Kidney capillary endothelial cell (primary cell): ENCODE measurements at places on chromosomes 6 and 20.
A peak's percentile ranks its signal among the peaks of the same experiment; 100 is the strongest.

DNA sequence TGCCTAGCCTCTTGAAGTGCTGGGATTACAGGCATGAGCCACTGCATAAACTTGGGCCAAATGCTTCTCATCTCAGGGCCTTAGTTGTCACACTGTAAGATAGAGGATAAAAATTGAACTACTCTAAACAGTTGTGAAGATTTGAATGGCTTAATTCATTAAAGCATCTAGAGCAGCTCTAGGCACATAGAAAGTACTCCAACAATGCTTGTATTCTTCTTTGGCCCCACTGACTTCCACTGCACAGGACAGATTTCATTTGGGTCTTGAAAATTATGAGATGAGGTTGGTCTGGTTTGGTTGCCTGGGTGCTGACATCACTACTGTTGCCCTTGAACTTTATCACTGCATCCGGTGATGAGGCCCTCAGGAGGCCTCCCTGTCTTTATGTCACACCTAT lies 10.0 kb upstream of the HBS1L start:
- DNase-seq: no peak

- peak; percentile 91 for DNase-seq
These were observed 59.2 kb downstream of the TRAM2 start for GRCh38 chr6:52517502-52518278.

- DNase-seq: peak; percentile 100
These were observed 10.9 kb upstream of the LPIN3 start for GRCh38 chr20:41329435-41330342.

DNA sequence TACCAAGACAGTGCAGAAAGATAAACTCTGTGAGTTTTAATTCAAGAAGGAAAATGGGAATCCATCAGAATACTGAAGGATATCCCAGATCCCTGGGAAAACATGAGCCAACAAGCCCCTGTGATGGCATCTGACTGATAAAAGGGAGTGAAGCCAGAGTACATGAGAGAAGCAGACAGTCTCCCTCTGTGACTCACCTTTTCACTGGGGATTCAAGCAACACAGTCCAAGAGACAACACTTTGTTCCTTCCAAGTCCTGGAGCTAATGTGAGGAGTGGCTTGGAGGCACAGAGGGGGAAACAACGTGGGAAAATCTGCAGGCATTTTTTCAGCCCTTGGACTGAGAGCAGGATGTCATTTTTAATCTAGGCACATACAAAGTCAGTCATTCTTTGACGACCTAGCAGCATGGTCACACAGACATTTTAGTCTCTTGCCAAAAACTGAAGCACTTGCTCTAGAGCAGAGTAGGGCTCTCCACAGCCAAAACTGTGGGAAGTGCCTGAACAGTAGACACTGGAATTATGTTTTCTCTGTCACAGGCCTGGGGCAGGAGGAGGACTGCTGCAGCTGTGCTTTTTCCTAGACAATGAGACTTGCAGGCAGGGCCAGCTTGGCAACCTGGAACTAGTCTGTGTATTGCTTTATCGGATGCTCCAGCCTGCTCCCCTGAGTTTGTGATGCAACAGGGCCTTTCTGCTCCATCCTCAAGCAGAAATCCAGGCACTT lies 465.0 kb upstream of the GJE1 start:
- no peak for DNase-seq

- DNase-seq: no peak
These were observed 159.6 kb upstream of the FLRT3 start for GRCh38 chr20:14497004-14497403.

- peak; percentile 88 for DNase-seq
These were observed 104.9 kb downstream of the OGFRL1 start for GRCh38 chr6:71393471-71393870.

- DNase-seq: no peak
These were observed 513.8 kb upstream of the HTR1E start for GRCh38 chr6:86423571-86423970.

DNA sequence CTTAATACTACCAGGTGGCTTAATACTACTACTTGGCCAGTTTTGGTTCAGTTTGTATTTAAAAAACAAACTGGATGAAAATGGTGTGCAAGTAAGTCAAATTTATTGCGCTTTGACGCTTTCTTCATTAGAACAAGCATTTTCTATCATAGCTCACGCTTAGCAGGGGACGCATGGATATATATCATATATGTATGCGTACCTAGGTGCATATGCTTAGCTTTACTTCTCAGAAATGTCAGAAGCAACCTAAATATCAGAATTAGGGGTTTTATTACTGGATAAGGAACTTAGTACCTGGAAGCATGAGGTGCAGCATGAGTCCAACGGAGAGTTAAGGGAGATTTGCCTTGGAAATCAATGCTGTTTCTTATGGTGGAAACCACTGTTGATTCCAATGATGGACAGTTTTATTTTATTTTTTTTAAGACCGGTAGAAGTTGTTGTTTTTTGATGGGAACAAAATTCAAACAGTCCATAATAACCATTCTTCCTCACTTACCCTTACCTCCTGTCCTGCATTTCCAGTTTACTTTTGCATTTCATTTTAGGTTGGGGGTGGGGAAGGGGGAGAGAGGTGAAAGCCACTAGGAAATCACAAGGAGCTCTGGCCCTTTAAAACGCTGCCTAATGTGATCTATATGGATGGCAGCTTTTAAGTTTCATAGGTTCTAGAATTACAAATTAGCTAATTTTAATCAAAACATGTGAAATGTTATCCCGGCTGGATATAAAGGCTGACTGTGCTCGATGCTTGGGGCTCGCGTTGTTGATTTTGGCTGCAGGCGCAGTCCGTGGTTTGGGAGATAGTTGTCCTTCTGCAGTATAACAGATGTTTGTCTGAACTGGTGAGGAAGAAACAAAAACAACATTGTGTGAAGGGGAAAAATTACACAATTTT lies 2.1 kb downstream of the SOBP start:
- DNase-seq: no peak

DNA sequence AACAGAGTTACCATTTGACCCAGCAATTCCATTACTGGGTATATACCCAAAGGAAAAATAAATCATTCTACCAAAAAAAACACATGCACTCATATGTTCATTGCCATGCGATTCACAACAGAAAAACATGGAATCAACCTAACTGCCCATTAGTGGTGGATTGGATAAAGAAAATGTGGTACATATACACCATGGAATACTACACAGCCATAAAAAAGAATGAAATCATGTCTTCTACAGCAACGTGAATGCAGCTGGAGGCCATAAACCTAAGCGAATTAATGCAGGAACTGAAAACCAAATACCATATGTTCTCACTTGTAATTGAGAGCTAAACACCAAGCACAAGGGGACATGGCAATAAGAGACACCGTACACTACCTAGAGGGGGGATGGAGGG lies 12.5 kb downstream of the RALGAPA2 start:
- DNase-seq: no peak

GRCh38 chr6:156885562-156885961 lies 108.4 kb downstream of the ARID1B start:
- no peak for DNase-seq

GRCh38 chr6:95794749-95795148 lies 217.4 kb downstream of the MANEA start:
- no peak for DNase-seq

DNA sequence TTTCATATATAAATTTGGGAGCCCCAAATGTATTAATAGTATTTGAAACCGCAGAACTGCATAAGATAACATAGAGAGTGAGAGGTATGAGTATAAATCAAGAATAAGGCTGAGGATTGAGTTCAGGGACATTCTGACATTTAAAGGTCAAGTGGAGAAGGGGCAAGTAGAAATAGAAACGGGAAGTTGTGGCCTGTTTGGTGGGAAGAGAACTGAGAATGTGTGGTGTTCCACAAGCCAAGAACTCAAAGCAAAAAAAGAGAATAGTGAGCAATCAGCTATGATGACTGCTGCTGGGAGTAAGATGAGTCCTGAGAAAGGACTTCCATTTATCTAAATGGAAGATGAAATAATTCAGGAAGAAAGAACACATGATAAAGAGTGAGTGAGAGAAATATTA lies 418.4 kb downstream of the CD109 start:
- DNase-seq: no peak

DNA sequence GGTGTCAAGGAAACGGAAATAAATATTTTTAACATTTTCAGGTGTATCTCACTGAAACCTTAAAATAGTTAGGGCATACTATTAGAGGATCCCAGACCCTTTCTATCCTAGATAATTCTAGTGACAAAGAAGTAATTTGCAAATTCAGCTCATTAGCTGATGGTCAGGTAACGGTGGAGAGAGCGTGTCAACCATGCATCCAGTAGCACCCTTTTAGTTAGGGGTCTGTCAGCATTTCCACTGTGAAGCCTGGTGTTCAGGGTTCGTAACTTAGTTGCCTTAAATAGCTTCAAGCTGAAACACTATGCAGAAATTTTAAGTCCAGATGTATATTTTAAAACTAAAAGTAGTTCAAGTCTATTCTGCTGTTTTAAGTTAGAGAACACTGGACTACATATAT lies 48.5 kb upstream of the SUPT3H start:
- no peak for DNase-seq

DNA sequence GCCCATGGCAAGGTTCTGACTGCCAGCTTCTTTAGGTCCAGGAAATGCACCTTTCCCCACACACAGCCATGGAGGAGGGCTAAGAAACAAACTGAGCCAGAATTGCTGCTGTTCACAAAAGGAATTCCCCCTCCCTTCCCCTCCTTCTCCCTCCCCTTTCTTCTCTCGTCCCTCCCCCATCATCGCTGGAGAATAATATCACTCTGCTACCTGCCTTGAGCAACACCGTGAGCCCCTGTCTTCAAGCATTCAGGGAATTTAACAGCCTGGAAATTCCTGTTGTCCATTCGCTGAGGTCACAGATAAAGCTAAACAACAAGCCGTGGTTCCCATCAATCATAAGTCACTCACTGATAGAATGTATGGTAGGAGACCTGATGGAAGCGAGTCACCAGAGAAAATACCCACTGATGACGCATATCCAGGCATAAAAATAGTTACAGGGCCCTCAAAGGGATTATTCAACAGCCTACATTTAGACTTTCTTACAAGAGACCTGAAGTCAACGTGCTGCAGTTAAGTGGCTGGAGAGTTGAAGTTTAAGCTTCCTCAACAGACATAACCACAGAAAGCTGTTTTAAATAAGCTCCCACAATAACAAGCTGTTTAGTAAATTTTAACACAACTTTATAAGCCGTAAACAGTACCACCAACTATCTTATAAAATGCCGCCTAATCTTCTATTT lies 59.7 kb downstream of the HIVEP2 start:
- peak; percentile 97 for DNase-seq

- DNase-seq: no peak
These were observed 49.8 kb downstream of the PPARD start for GRCh38 chr6:35392111-35392702.
